ENCODE measurements at places on chromosomes 5 and 9. TPM values are rescaled to one million over a fixed set of nuclear protein-coding genes. Genes with fewer than 3 reads are reported as not detected.

EMB gene
- total RNA-seq = 2.4 TPM

RNF183 gene
- 0.09 TPM for total RNA-seq

ANGPTL2 gene
- 0.06 TPM for total RNA-seq

FOXB2 gene
- not detected for total RNA-seq

IFNA13 gene
- not detected for total RNA-seq

CDH6 gene
- 0.05 TPM for total RNA-seq

ACOT12 gene
- total RNA-seq = not detected

LVRN gene
- 0.09 TPM for total RNA-seq

ADGRD2 gene
- not detected for total RNA-seq

PRRX2 gene
- 8.8 TPM for total RNA-seq

IL3 gene
- total RNA-seq = not detected

SOX30 gene
- total RNA-seq = 0.06 TPM

ZNF354C gene
- 0.78 TPM for total RNA-seq

POU5F2 gene
- not detected for total RNA-seq

LECT2 gene
- not detected for total RNA-seq

NRARP gene
- total RNA-seq = 3.9 TPM

CANX gene
- 355 TPM for total RNA-seq

CDH12 gene
- not detected for total RNA-seq

PCDHGA9 gene
- total RNA-seq = 0.04 TPM

CNTLN gene
- 7.0 TPM for total RNA-seq

THBS4 gene
- total RNA-seq = not detected

HTR1A gene
- not detected for total RNA-seq

PCDHA4 gene
- 1.7 TPM for total RNA-seq

PTGR1 gene
- 400 TPM for total RNA-seq

SLC25A2 gene
- total RNA-seq = not detected

F2RL2 gene
- total RNA-seq = 5.5 TPM

C9 gene
- total RNA-seq = not detected

DIRAS2 gene
- 0.02 TPM for total RNA-seq

STK32A gene
- 0.25 TPM for total RNA-seq

SWI5 gene
- total RNA-seq = 46.0 TPM

PCDHB12 gene
- total RNA-seq = not detected

IFNK gene
- not detected for total RNA-seq

SAXO1 gene
- total RNA-seq = not detected

INSL4 gene
- total RNA-seq = 13.9 TPM

PCDHGA8 gene
- not detected for total RNA-seq

MARCHF11 gene
- not detected for total RNA-seq

IL12B gene
- not detected for total RNA-seq

SEC61B gene
- 317 TPM for total RNA-seq

GPRIN1 gene
- total RNA-seq = 8.1 TPM

KCNV2 gene
- total RNA-seq = not detected

CAMK4 gene
- not detected for total RNA-seq

DNAJB5 gene
- 5.4 TPM for total RNA-seq

All from A549 treated with RU486 at 1 μM for 4 hours (cell line).